Stimulated activated CD4-positive, alpha-beta T cell treated with anti-CD3 and anti-CD28 coated beads, Interleukin-1b, Interleukin-23, amount 100 ng/mL, for 1 hour (primary cell): ENCODE measurements at places on chromosomes 2 and 18.

DNA sequence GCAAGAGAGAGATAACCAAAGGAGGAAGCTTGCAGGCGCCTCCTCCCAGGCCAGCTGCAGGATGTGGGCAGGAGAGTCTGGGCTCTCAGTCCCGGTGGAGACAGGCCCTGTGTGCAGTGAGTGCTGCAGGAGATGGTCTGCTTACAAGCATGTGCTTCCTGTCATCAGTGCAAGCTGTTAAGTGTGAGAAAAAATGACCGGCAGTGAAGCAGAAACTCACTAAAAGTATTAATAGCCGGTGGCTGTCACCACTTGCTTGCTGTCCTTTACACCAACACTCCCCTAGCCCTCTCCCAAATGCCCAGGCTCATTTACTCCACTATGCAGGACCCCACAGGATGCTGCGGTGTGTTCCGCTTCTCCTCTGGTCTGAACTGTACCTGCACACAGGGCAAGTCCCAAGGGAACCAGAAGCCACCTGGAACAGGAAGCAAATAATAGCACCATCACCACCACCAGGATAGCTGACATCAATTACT lies 435.6 kb upstream of the HS6ST1 start:
- no peak for DNase-seq

DNA sequence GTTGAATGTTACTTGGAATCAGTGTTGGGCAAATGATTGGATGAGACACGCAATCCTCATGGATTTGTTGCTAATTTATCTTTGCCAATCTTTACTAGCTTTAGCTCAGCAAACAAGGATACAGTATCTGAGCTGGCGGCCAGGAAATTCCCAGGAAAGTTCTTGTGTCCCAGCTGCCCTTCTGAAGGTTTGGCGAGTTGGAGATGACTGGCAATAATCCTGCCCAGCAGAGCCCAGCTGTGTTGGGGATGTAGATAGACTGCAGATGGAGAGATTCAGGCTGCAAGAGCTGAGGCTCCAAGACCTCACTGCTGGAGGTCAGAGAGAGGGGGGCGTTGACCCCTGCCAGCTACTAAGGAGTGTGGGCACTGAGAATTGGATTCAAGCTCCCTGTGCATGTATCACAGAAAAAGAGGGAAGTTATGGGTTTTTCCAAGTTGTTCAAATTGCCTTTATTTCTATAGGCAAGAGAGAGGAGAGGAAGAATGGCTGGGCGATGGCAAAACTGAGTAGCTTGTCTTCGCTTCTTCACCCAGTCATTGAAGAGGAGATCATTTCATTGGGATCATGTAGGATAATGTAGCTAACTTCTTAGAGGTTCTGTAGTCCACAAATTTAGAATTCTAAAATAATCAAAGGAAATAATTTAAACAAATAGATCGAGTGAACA lies 506.8 kb upstream of the LRATD1 start:
- no peak for DNase-seq

DNA sequence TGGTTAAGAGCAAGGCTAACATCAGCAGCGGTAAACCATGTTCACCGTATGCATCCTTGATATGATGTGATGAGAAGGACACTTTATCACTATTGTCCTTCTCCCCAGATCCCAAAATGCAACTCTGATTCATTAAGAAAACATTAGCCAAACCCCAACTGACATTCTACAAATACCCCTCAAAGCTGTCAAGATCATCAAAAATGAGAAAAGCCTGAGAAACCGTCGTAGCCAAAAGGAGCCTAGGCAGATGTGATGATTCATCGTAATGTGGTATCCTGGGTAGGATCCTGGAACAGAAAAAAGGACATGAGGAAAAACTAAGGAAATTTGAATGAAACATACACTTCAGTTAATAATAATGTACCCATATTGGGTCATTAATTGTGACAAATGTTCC lies 67.3 kb upstream of the ST6GAL2 start:
- DNase-seq = no peak

DNA sequence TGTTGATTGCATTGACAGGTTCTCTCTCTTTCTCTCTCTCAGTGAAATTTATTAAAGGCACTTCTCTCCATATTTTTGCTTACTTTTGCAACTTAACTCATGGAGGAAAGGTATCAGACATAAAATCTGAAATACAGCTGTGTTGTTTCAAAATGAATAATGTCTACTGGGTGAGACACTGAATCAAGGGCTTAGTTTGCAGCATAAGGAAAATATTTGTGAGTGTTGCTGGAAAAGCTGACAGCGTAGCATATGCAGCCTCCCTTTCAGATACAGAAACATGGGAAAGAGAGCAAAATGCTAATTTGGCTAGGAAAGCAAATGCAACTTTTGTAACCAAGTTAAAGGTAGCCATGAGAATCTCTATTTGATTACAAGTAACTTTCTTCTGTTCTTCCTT lies 81.5 kb upstream of the COL3A1 start:
- DNase-seq = no peak

DNA sequence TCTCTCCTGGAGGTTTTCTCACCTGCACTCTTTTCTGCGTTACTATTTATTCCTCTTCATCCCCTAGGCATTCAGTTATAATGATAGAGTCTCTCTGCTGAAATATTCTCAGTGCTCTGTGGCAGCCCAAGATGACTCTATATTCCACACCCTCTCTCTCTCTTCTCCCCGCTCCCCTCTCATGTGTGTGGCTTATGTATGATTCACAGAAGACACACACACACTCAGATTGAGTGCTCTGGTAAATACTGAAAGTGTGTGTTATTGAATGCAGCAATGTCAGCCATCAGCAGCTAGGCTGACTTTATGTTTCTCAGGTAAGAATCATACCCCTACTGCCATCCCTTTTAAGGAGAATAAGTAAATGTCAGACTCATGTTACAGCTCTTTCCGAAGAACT lies 201.2 kb downstream of the SLC4A10 start:
- DNase-seq = no peak
